Activated naive CD8-positive, alpha-beta T cell treated with anti-CD3 and anti-CD28 coated beads for 36 hours (primary cell): ENCODE measurements at places on chromosomes 5 and 9. TPM values are rescaled to one million over a fixed set of nuclear protein-coding genes. Genes with fewer than 3 reads are reported as not detected.

Gene RNF183
- not detected for total RNA-seq

- no peak for DNase-seq
These were observed 49.5 kb upstream of the TYRP1 start for GRCh38 chr9:12643686-12644085.

DNA sequence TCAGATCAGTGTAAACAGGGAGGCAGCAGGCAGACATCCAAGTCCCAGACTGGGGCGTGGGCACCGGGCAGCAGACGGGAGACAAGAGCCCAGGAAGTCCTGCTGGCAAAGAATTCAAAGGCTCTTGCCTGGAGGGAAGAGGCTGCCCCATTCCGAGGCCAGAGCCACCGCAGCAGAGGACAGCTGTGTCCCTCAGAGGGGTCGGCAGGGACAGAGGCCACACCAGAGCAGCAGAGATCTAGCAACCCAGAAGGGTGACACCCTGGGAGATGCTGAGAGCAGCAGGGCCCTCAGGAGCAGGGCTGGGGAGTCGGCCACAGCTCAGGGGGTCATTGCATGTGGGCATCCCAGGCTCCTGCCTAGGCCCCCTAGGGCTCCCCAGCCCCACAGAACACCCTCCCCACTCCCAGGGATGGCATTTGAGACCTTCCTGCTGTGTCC is 29.1 kb downstream of the ADAMTS2 start:
- DNase-seq = no peak

- DNase-seq = no peak
These were observed 3.8 kb upstream of the SYNPO start for GRCh38 chr5:150636391-150637244.

- peak; percentile 44 for DNase-seq
These were observed 910 bp downstream of the TRIM14 start for GRCh38 chr9:98117984-98118639.

DNA sequence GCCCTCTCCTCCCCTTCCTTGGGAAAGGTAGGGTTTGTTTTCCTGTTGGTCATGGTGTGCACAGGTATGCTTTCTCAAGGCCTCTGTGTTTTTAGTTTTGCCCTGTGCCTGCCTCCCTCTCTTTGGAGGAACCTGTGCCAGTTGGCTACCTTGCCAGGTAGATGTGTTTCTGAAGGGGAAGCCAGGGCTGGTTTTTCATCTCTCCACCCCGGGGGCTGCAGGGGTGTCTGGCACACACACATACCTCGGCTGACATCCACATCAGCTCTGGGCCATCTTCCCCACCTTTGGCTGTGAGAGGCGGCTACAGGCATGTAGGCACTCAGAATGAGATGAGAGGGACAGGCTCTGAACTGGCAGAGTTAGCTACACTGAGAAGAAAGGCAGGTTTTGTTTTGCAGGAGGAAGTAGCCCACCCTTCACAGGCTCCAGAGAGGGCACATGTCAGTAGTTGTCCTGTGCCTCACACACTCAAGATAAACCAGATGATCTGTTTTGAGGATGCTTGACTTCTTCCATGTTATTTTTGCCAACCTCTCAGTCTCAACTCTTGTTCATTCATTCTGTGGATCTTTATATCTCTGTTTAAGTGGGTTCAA is 9.7 kb downstream of the RGMB start:
- DNase-seq = no peak

DNA sequence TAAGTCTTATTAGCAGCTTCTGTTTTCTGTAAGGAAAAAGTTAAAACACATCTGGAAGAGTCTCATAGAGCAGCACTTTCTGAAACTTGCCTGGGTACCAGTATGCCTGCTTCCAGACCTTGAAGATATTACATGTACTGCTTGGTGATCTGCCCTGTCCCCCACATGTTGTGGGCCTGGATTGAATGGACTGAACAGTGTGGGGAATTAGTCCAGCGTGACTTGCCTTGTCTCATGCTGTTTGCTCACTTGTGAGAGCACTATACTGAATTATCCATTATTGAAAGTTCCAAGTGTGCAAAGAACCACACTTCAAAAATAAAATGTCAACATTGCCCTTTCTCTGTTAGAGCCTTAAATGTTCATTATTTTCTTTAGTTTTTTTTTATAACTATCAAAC is 8.9 kb downstream of the CTNNA1 start:
- no peak for DNase-seq

DNA sequence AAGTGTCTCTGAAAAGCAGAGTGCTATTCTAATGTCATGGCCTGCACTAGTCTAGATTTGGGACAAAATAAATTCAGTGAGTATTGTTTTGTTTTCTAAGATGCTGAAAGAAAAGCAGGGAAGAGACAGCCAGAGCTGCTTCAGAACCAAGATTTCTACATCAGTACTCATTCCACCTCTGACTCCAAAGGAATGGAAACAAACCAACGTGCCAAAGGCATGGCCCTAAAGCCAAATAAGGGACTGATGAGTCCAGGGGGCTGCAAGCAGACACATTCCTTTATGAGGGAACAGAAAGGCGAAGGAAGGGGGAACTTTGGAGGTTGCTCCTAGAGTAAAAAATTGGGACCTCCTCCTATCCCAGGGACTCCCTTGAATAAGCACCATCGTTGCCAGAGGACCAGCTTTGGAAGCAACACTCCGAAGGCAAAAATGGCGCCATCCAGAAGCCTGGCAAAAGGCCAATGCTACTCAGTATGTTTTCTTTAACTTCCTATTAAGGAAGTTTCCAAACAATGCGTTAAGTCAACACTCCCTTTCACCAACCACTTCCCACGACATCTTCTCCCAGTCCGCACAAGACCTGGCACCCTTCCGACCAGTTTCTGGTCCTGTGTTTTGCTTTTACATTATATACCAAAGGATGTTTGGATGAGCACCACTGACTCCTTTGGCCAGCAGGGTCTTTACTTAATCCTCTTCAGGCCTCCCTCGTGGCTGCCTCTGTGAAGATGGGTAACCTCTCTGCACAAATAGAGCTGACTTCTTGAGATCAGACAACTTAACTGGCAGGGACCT is 31.6 kb downstream of the ADAM19 start:
- DNase-seq = no peak

- DNase-seq = no peak
These were observed 277.2 kb upstream of the ADRA1B start for GRCh38 chr5:159638954-159639559.

DNA sequence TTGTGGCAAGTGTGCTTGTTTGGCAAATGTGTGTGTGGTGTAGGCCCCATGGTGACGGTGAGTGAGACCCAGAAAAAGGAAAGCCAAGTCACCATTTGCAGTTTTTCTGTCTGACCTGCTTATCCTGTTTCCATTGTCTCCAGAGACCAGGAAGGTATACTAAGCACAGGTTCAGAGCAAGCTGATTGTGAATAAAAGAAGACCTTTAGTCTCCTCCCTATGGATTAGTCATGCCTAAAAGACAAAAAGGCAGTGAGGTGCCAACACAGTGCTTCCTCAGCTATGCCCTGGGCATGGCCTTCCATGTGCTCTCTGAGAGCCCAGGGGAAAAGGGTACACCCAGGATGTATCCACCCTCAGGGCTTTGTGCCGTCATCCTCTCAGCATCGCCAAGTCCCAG is 49.2 kb upstream of the SHOC1 start:
- DNase-seq = no peak

Gene GLRA1
- total RNA-seq = not detected

DNA sequence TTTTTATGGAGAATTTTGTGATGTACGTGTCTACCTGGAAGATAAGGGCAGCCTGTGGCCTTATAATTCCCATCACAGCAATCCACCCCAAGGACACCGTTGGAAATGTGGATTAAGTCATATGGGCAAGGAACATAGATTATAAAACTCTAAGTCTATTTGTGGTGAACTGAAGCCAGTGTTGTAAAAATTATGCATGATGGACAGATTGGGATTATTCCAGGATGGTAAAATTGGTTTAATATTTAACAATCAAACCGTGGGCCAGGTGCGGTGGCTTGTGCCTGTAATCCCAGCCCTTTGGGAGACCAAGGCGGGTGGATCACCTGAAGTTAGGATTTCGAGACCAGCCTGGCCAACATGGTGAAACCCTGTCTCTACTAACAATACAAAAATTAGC is 12.9 kb upstream of the SLC6A19 start:
- DNase-seq = no peak

DNA sequence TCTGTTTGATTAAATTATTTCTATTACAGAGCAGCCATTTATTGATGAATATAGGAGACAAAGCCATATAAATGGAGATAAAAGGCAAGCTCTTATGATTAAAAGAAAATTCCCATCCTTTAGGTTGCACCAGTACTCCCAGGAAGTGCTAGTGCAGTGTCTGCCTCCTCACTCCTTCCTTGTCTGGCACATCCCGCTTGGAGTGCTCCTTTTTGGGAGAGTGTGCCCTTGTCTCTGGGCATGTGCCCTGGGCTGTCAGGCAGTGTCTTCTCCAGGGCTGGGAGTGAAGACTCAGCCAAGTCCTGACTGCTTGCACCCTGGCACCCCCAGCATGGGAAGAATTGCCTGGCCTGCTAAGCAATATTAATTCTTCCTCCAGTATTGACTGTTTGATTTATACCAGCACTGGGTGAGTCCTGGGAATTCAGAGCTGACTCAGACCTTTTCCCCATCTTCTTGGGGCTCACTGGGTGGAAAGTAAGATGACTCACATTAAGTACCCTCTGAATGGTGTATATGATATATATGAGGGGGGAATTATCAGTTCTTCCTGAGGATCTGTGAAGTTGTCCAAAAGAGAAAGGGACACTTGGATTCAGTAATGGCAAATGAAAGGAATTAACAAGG is 62.1 kb downstream of the ZSWIM6 start:
- DNase-seq = no peak

Gene CCL27
- total RNA-seq = not detected

DNA sequence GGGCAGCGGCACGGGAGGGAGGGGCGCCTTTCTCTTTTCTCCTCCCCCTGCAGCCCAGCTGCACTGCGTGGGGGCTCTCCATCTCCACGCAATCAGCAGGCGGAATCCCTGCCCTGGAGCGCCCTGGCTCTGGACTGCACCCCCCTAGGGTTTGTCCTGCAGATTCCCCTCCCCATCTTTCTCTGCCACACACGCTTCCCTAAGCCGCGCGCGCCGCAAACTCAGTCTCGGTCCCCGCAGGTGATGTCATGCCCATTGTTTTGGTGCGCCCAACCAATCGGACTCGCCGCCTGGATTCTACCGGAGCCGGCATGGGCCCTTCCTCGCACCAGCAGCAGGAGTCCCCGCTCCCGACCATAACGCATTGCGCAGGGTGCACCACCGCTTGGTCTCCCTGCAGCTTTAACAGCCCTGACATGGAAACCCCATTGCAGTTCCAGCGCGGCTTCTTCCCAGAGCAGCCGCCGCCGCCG is at the start of gene KCNN2:
KCNN2 (plus strand) TSS at position 347 of the 473 bp plus-strand sequence; CDS start at position 417, 70 bp downstream.
- DNase-seq = peak; percentile 8

- no peak for DNase-seq
These were observed 64.9 kb downstream of the SLC25A46 start for GRCh38 chr5:110803467-110804326.

DNA sequence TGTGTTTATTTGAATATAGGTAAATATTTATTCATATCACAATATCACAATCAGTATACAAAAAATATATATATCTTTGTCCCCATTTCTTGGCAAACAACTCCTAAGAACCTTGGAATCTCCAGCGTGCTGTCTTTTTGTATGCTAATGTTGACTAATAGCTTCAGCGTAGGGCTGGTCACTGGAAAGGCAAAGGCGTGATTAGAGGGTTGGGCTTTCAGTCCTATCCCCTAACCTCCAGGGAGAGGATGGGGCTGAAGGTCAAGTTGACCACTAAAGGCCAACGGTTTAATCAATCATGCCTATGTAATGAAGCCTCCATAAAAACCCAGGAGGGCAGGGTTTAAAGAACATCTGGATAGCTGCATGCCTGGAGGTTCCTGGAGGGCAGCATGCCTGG is 79.6 kb upstream of the BNC2 start:
- DNase-seq = no peak

Gene HACD4
- total RNA-seq = 5.2 TPM

DNA sequence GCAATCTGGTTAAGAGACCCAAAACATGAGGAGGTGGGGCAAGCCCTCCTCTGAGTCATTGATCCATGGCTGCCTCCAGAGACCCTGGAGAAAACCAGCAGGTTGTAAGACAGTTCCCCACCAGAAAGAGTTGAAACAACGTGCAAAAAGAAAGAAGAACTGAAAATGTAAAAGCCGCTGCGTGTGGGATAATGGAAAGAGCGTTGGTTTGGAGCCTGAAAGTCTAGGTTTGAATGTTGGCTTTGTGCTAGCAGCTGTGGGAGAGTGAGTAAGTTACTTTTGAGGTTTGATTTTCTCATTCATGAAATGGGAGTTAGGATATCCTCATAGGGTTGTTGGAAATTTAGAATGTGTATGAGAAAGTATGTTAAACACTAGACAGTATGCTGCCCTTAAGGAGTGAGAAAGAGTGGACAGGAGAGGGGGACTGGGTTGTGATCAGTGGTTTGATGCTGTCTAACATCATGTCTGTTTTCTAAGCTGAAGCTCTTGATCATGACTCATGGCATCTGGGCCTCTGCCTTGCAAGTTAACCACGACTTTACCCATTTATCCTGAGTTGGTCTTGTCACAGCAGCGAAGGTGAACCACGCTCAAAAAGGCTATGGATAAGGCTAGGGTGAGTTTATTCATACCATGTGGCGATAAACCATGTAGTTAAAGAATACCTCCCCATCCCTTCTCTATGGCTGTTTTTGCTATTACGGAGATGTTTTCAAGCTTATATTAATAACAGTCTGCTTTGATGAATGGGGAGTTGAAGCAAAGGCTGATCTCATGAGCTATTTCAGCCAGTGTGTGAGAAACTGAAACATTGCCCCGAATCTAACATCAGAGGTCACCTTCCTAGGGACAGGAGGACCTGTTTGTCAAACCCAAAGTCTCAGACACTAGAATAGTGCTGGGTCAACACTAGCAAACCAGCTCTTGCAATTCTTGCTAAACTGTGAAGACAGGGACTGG is 41.3 kb downstream of the ZNF366 start:
- no peak for DNase-seq

- no peak for DNase-seq
These were observed 365.7 kb downstream of the DEPDC1B start for GRCh38 chr5:60334281-60334713.

Gene ABCA2
- 4.9 TPM for total RNA-seq

Gene SNCAIP
- not detected for total RNA-seq

- DNase-seq = no peak
These were observed 159.0 kb downstream of the PBX3 start for GRCh38 chr9:125906144-125906543.

DNA sequence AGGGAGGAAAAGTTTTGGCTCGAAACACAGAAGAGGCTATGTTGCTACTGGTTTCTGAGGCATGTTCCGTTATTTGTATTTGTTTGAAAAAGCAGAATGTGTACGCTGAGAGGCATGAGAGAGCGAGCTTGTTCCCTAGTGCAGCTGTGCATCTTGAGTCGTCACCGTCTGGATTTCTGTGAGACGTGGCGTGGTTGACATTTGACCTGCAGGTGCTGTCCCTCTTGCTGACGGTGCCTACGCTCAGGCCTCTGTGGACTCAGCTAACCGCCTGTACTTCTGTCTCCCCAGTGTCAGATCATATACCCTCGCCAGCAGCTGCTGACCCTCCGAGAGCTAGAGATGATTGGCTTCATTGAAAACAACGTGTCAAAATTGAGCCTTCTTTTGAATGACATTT is 21.5 kb downstream of the TRIP13 start:
- DNase-seq = no peak

Gene ABO
- total RNA-seq = not detected
